Putamen (tissue), 1 donor: ENCODE measurements at places on chromosomes 1 and 21.

DNA sequence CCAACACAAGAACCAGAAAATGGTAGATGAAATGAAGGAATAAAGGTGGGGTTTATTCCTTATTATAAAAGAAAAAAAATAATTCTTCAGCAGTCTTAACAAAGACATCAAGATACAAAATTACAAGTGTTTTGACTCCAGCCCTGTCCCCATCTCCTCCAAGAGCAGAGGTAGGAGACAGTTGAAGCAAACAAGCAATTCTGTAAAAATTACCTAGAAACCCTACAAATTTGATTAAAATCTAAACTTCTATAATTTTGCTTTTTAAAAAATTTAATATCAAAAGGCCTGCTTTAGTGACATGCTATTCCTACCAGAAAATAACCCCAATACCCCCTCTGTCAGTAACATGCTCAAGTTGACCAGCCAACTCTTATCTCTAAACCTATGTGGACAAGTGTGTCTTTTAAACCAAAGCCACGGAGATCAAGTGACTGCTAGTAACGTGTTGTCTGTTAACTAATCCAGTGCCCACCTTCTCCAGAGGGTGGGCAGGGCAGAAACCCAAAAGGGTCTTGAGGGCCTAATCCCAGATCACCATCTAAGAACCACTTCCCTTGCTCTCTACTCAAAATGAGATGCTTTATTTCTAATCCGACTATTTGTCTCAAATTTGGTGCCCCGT, 8.4 kb downstream of the GLUL start:
- no peak for DNase-seq

GRCh38 chr1:59596956-59597355, 217.8 kb upstream of the HOOK1 start:
- no peak for DNase-seq

DNA sequence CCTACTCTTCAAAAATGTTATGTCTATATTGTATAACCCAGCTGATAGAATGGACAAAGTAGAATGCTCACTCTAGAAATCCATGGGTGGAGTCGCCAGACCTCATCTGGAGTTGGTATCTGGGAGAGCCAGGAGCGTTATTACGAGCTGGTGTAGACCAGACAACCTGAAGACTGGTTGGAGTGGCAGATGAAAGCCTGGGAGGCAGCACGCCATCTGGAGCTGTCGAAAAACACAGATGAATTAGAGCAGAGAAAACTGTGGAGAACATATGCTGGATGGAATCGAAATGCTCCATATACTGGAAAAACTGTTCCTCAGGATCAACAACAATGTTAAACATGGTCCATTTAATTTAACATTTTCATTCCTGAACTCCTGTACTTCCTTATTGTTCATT, 333.6 kb downstream of the KCTD3 start:
- DNase-seq, result no peak

- DNase-seq, result no peak
Measured at GRCh38 chr21:17231124-17231523, 281.7 kb upstream of the CXADR start.

DNA sequence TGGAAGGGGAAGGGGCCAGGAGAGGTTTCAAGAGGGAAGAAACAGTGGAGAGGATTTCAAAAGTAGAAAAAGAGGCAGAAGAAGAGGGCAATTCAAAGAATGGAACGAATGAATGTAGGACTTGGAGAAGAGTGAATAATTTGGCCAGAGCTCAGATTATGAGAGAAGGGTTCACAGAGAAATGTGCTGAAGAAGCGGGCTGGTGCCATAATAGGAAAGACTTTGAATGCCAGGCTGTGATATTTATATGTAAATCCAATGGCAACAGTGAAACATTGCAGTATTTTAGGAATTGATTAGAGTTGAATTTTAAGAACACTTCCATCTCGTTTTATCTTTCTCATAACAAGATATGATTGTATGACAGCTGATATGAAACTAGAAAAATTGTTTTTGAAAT, 36.0 kb upstream of the ANGPTL7 start:
- no peak for DNase-seq

DNA sequence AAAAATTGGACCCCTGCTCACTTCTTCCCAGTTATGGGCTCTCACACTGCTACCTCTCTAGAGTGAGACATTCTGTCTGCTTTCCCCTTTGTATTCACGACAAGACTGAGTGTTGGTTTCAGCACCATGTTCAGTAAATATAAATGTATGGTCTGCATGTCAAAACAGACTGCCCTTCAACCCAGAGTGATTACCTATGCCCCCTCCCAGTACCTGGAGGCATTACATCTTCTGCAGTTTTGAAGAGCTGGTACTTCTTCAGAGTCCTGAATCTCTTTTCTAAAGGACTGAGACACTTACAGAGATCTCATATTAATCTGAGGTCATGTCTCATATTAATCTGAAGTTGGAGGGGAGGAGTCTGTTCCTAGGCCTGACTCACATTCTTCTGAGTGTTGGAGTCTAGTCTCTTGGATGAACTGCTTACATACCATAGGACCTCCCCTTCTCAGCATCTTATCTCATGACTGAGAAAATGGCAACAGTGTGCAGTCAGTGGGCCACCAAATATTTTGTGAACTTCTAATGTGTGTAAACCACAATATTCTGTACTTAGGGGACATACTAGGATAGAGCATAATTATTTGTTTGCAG, 80.3 kb downstream of the RGL1 start:
- DNase-seq, result no peak

- no peak for DNase-seq
Measured at GRCh38 chr21:39453571-39454179, 1.9 kb downstream of the SH3BGR start.
